ENCODE measurements at places on chromosomes 5 and 9.

GRCh38 chr5:53944981-53945380 lies 365.4 kb downstream of the ARL15 start:
- DNase-seq = no peak

GRCh38 chr9:14882090-14882489 lies 28.1 kb downstream of the FREM1 start:
- no peak for DNase-seq

DNA sequence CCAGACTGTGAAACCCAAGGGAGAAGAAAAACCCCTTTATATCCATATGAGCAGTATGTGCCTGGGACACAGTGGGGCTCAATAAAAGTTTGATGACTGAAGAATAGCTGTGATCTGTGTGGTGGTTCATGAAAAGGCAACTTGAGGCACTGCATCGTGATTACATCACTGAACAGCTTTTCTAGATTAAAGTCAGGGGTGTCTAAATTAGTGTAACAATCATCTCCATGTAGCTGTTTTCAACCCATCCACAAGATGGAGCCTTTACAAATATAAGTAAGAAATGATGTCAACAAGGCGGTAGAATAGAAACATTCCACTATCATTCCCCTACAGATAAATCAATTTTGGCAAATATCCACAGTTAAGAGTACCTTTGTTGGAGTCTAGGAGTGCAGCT lies 55.5 kb downstream of the PRRC1 start:
- DNase-seq = no peak

DNA sequence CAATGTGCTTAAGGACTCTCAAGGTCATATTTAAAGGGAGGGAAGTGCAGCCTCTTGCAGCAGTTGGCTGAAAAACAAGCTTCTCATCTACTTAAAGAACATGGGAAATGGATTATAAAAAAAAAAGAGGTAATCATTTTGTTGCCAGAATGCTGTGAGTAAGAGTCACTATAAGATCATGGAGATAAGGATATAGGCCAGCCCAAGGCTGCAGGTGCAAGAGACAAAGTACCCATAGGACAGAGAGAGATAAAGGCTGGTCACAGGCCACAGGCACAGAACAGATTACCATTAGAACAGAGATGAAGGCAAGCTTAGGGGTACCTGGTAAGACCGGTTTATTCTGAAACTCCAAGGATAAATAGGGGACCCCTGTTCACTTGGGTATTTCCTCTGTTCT lies 70.5 kb downstream of the CDKN2A start:
- no peak for DNase-seq

DNA sequence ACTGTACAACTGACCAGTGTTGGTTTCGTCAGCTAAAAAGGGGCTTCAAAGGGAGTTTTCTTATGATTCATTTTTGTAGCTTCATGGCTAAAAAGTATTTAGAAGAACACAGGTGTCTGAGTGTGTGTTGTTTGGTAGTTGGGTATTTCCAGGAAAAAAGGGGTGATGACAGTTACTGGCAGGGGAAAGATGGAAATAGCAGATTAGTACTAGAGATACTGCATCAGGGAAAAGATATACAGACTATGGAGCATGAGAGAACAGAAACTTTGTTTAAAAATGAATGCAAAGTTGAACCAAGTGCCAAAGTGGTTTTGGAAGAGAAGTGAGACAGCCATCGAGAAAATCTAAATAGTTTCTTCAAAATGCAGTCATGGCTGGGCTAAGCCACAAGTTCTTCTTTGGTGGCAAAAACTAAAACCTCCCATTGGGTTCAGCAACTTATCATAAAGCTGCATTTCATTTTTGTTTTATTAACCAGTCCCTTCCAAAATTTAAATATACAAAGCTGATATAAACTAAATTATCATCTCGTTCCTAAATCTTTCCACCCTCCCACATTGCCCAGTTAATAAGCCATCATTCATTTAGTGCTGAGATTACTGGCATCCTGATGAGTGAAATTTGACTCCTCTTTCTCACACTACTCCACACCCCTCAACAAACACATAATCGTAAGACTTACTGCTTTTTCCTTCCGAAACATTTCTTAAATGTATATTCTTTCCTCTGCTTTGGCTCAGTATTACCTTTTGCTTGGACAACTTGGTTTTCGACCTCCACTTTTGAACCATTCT lies 33.5 kb downstream of the ELL2 start:
- DNase-seq = no peak

- no peak for DNase-seq
These were observed 4.9 kb upstream of the PDGFRB start for GRCh38 chr5:150160448-150161081.

DNA sequence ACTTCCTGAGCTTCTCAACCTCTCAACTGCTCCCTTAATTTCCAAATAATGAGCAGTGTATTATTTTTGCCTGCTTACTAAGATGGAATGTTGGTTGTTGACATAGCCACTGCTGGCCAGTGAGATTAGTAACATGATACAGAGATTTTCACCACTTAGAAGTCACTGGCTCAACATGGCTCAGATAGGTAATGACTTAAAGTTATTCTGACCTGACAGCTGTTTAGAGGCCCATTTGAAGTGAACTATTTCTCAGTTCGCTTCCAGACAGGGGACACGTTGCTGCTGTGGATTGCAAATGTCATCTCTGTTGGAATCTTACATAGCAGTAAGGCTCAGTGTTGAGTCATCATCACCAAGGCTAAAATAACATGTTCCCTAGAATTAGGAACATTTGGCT lies 490.2 kb downstream of the TLE4 start:
- no peak for DNase-seq

DNA sequence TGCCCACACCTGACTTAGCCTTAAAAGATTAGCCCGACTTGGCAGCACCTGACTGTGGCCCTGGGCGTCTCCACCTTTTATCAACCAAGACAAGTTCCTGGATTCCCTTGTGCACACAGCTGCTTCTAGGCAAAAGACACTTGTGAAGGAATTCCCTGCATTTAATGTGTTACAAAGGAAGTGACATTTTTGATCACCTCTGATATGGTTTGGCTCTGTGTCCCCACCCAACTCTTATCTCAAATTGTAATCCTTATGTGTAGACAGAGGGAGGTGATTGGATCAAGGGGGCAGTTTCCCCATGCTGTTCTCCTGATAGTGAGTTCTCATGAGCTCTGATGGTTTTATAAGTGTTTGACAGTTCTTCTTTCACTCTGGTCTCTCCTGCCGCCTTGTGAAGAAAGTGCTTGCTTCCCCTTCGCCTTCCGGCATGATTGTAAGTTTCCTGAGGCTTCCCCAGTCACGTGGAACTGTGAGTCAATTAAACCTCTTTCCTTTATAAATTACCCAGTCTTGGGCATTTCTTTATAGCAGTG lies 2.6 kb upstream of the CPEB4 start:
- no peak for DNase-seq

DNA sequence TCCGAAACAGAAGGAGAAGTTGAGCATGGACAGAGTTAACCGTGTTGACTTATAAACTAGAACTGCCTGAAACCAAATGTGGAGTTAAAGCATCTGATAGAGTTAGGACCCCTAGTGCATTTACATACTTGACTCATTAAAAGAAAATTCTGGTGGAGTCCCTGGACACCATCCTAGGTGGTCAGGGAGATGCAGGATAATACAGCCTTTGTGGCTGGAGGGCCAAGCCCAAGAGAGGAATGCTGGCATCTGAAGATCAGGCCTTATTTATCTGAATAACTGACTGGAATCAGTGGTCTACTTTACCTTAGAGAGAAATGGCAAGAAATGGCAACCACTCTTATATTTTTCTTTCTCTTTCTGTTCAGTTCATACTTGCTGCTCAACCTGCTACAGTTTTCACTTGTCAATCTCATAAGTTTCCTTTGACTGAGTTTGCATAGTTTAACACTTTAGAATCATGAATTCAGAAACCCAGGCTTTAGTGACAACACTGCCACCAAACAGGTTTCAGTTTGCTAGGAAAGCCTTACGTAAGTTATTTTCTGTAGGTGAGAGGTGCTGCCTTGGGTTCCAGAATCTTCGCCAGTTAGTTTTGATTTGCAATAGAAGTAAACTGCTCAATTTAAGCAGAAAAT lies 10.2 kb downstream of the CMYA5 start:
- no peak for DNase-seq

- no peak for DNase-seq
These were observed 6.9 kb downstream of the KIAA1958 start for GRCh38 chr9:112493393-112494137.

DNA sequence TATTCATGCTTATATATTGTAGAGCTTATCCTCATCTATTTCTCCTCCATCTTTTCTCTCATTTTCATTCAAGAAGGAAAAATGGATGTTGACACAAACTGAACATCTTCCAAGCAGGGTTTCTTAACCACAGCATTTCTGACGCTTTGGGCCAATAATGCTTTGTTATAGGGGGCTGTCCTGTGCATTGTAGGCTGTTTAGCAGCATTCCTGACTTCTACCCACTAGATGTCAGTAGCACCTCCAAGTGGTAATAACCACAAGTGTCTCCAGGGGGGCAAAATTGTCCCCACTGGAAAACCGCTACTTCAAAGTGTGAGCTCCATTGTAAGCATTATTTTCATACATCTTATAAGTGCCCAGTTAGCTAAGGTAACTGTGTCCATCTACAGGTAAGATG lies 2.6 kb upstream of the TXNDC8 start:
- DNase-seq = no peak

DNA sequence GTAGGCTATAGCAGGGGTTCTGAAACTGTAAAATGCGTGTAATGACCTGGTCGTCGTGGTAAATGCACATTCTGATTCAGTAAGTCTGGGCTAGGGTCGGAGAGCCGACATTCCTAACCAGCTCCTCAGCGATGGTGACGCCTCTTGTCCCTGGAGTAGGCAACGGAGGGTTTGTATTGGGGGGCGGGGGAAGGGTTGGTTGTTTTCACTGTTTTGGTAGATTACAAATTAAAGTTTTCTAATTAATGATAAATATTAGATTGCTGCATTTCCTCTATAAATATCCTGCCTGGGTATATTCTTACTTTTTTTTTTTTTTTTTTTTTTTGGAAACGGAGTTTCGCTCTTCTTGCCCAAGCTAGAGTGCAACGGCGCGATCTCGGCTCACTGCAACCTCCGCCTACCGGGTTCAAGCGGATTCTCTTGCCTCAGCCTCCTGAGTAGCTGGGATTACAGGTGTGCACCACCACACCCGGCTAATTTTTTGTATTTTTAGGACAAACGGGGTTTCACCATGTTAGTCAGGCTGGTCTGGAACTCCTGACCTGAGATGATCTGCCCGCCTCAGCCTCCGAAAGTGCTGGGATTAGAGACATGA lies 566 bp upstream of the ALDH7A1 start:
- no peak for DNase-seq

- DNase-seq = no peak
These were observed 19.3 kb upstream of the ADAM19 start for GRCh38 chr5:157594675-157595459.

DNA sequence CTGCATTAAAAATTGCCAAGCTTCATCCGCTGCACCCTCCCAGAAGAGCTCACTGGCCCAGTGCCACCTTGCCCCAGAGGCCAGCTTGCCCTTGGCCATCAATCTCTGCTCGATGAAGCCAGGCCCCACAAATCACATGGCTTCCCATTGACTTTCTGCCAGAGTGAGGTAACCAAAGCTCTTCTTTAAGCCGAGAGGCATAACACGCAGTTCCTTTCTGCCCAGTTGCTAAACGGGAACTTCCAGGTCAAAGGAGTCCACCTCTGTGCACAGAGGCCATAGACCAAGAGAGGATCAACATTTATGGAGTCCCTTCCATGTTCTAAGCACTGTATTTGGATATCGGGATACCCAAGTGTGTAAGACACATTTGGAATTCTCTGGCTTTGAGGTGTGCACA lies 208.8 kb downstream of the KIF4B start:
- no peak for DNase-seq

- DNase-seq = no peak
These were observed 11.2 kb upstream of the MARCHF3 start for GRCh38 chr5:127041571-127041970.

- no peak for DNase-seq
These were observed 169.1 kb downstream of the CAAP1 start for GRCh38 chr9:26723486-26723885.

DNA sequence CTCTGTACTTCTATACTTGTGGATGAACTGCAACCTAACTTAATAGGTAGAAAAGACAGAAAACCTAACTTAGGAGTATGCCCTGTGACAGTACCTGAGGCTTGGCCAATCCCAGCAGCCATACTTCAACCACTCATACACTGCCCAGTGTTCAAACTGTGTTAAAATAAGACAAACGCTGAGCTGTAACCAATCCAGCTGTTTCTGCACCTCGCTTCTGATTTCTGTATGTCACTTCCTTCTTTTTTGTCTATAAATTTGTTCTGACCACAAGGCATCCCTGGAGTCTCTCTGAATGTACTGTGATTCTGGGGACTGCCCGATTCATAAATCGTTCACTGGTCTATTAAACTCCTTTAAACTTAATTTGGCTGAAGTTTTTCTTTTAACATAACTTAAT lies 41.4 kb downstream of the AUH start:
- no peak for DNase-seq

- DNase-seq = no peak
These were observed 36.8 kb upstream of the COL5A1 start for GRCh38 chr9:134604834-134605233.

DNA sequence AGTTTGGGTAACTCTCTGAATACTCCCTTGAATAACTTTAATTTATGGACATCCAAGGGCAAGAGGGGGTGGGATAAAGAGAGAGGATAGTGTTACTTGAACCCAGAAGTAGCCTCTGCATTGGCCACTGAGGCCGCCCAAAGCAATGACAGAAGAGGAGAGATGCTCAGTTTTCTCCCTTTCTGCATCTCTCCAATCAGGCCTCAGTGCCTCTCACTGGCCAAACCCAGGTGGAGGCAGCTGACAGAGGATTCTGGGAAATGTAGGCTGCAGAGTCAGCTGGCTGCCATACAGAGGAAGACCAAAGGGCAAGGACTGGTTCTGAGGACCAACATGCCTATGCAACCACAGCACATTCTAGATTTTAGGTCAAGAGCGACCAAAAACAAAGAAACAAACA lies 719.4 kb downstream of the MAT2B start:
- no peak for DNase-seq

DNA sequence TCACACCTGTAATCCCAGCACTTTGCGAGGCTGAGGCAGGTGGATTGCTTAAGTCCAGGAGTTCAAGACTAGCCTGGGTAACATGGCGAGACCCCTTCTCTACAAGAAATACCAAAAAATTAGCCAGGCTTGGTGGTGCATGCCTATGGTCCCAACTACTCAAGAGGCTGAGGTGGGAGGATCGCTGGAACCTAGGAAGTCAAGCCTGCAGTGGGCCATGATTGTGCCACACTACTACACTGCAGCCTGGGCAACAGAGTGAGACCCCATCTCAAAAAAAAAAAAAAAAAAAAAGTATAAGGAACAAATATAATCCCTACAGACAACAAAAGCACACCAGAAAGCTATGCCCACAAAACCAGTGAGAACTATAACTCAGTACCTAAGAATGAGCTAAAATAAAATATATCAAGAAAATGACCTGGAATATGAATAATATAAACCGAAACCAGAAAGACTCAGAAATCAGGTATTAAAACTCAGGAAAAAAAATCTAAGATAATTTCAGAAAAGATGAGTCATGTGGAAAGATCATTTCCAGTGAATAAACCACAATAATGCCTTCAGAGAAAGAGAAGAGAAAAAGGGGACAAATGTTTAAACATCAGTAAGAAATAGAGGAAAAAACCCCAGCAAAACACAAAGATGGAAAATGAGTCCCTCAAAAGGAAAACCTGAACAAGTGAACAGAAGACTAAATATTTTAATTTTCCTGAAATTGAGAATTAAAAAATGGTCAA lies 57.4 kb downstream of the GOLPH3 start:
- no peak for DNase-seq

- no peak for DNase-seq
These were observed 20.7 kb upstream of the IL17B start for GRCh38 chr5:149399775-149400174.

Measured in stimulated activated CD8-positive, alpha-beta memory T cell treated with anti-CD3 and anti-CD28 coated beads, Interleukin-7, amount 100 ng/mL, for 1 hour (primary cell).